ENCODE measurements at places on chromosomes 12 and 14. TPM values are rescaled to one million over a fixed set of nuclear protein-coding genes. Genes with fewer than 3 reads are reported as not detected.

DNA sequence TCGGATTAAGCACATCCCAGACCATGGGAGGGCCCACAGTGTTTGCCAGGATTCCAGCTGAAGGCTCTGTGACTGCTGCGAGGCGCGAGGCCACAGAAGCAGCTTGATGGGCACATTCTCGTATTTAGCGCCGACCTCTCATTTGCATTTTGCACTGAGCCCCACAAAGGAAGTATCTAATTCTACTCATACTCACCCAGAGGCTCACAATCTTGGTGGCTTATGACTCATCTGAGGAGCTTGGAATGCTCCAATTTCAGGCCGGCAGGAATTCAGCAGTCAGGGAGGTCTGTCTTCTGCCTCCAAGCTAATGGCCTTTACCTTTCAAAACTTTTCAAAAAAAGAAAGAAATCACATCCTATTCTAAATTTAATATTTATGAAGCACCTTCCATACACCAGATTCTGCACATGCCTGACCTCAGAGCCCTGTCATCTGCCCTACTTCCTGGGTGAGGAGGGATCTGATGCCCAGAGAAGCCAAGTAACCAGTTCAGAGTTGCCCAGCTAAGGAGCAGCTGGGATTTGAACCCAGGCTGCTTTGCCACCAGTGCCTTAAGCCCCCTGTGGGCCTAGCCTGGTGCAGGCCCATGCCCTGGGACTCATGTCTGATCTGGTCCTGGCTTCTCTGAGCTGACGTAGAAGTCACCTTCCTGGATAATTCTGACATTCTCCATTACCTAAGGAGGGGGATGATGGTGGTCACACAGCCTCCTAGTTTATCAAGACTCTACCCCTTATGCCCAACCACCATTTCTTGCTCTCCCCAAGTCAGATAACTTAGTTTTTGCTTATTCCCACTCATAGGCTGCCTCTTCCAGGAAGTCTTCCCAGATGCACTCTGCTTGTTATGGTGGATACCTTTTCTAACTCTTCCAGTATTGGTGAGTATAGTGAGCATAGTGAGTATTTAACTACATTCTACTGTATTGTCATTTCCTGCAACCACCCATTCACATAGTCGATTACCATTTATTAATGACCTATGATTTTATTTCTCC lies 198.9 kb downstream of the RBM19 start:
- DNase-seq: no peak

Gene PHLDA1
- total RNA-seq: 5.3 TPM

Gene KCNK13
- not detected for total RNA-seq

GRCh38 chr12:90695415-90695814 lies 259.6 kb downstream of the CCER1 start:
- DNase-seq: no peak

Gene KERA
- total RNA-seq: not detected

DNA sequence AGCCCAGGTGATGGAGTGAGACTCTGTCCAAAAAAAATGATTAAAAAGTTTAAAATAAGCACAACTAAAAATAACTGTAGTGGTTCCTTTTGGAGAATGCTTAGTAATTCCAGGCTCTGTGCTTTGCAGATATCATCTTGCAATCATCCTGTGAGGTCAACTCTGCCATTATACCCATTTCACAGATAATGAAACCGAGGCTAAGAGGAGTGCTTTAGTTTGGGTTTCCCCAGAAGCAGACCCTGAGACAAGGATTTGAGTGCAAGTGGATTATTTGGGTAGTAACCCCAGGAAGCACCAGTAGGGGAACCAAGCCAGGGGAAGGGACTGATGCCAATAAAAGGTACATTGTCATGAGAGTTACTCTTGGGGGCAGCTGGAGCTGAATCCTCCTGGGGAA lies 44.7 kb downstream of the RIN3 start:
- no peak for DNase-seq

DNA sequence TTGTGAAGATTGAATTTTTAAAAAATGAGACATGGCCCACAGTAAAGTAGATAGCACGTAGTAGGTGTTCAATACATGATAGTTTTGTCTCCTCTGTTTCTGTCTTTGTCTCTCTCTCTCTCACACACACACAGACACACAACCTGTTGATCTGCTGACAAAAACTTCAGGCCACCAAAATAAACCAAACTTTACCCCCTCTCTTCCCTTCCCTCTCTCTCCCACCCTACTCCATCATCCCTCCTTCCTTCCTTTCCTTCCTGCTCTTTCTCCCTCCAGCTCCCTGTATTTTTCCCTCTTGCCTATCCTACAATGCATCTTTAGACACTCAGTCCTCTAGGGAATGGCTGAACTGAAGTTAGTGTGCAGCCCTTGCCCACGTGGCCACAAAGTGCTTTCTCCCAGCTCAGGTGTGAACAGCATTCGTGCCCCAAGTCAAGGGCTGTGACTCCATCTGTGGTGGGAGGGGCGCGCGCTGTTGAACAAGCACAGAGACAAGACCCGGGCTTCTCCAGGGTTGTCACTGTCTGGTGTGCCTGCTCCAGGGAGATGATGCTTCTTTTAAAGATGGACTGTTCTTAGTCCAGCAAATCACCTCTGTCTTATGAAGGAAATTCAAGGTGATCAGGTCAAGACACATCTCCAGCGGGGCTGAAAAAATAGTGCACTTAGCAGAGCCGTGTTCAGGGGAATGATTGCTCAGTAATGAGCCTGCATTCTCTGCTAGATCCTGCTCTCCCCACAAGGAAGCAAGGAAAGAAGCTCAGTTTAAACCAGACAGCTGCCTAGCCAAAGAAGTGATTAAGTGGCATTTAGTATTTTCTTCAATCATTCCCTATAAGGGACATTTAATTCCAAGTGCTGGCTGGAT lies 75.3 kb downstream of the WSCD2 start:
- no peak for DNase-seq

Measured in Peyer's patch (tissue), 4 donors.